Naive thymus-derived CD4-positive, alpha-beta T cell (primary cell): ENCODE measurements at places on chromosomes 12 and 14. TPM values are rescaled to one million over a fixed set of nuclear protein-coding genes. Genes with fewer than 3 reads are reported as not detected.

The IGF1 gene
- polyA plus RNA-seq: not detected

The KRT83 gene
- not detected for polyA plus RNA-seq

DNA sequence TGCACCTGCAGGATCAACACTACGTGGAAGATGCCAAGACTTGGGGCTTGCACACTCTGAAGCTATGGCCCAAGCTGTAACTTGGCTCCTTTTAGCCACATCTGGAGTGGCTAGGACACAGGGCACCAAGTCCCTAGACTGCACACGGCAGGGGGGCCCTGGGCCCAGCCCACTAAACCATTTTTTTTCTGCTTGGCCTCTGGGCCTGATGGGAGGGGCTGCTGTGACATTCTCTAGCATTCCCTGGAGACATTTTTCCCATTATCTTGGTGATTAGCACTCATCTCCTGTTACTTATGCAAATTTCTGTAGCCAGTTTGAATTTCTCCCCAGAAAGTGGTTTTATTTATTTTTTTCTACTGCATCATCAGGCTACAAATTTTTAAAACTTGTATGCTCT, 1080.7 kb downstream of the LRFN5 start:
- no peak for DNase-seq

DNA sequence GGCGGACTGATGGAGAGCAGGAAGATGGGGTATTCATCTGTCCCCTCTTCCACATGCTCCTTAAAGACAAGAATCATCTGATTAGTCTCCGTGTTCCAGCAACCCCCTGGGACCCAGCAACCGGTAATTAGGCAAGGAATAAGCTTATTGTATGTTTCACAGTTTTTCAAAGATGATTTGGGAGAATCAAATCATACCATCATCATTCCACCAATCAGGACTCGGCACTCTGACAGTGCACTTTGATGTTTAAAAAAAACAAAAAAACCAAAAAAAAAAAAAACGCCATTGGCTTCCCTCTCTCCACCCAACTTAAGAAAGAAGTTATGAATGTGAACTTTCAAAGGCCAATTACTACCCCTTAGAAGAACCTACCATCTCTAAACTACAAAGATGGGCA, 1.3 kb upstream of the DYNC1H1 start:
- no peak for DNase-seq

- no peak for DNase-seq
Measured at GRCh38 chr14:22966783-22967269, 9.9 kb upstream of the HAUS4 start.

DNA sequence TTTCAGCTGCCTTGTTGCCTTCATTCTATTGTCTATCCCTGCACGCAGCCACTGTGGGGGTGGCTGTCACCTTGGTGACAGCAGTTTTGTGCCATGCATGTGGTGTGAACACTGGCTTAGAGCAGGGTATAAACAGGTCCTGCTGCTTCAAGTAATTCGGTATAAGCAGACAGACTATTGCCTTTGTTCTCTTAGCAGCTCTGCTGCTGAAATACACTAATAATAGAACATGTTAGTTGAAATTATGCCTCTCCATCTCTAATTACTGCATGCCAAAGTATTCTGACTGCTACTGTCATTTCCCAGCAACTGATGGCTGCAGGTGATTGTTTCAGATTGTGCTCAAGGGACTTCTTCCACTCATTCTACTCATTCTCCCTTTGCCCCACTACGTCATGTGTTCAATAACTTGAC, 34.6 kb downstream of the PTPRO start:
- DNase-seq: no peak

DNA sequence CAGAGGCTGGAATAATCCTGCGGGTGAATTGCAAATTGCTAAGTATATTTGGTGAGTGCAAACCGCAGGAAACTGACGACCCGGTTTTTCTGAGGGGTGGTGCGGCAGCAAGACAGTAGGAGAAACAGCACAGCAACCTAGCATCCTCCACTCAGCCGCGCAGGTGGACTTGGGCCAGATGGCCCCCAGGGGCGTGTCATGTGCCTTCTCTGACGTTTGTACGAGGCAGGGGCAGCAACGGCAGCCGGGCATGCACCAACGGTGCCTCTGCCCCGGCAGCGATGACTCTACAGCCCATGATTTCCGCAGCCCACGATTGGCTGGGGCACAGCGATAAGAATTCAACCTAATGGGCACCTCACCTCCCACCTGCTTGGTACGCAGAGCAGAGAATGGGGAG, 11.1 kb upstream of the CLEC2A start:
- DNase-seq: no peak

GRCh38 chr14:73744874-73745529, 30.8 kb upstream of the PNMA1 start:
- no peak for DNase-seq
